ENCODE measurements at places on chromosomes 3 and 15.

DNA sequence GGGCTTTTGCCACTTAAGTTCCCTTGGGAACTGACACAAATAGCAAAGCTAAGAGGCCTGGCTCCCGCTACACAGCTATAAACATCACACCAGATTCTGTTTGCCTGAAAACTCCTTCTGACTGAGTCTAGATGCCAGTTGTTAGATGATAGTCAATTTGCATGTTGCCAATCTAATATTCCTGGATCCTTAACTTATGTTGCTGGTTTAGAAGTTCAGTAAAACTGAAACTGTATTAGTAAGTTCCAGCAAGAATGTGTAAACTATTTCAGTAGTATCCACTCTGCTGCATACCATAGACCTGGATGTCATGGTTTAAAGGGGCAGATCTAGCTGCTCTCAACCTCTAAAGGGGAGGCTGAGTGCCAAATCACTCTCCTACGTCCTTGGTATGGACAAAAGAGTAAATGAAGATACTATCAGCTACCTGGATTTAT is 27.1 kb upstream of the LACTB start:
- no peak for DNase-seq

DNA sequence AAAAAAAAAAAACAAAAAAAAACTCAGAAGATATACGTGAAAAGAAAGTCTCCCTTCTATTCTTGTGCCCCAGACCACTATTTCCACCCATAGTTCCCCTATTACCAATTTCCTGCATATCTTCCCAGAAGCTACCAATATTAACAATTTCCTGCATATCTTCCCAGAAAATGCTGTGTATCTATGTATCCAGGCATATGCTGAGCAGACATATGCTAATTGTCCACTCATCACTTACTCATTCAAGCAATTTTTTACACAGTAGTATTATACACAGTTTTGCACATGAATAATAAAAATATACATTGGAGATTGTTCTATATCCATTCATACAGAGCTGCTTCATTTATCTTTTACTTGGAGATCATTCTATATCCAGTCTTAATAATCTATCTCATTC is 12.6 kb upstream of the SLMAP start:
- no peak for DNase-seq

DNA sequence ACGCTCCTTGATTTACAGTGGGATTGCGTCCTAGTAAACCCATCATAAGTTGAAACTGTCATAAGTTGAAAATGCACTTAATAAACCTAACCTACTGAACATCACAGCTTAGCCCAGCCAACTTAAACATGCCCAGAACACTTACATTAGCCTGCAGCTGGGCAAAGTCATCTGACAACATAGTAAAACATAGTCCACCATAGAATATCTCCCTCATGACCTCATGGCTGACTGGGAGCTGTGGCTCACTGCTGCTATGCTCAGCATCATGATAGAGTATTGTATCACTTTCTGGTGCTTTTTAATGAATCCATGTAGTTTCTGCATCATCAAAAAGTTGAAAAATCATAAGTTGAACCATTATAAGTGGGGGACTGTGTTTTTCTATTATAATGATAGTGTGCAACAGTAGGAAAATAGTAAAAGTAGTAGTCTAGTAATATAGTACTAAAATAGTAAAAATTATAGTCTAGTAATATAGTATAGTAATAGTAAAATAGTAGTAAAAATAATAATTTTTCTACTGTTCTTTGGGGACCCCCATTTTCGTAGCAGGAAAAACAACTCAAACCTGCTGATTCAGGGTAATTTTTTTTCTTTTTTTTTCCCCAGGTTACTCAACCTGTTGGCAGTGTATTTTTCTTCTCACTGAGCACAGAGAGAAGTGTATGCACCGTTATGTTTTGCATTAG is 233.5 kb downstream of the MYRIP start:
- DNase-seq, result no peak

- DNase-seq, result no peak
These were observed 22.3 kb downstream of the ANKDD1A start for GRCh38 chr15:64934023-64934422.

DNA sequence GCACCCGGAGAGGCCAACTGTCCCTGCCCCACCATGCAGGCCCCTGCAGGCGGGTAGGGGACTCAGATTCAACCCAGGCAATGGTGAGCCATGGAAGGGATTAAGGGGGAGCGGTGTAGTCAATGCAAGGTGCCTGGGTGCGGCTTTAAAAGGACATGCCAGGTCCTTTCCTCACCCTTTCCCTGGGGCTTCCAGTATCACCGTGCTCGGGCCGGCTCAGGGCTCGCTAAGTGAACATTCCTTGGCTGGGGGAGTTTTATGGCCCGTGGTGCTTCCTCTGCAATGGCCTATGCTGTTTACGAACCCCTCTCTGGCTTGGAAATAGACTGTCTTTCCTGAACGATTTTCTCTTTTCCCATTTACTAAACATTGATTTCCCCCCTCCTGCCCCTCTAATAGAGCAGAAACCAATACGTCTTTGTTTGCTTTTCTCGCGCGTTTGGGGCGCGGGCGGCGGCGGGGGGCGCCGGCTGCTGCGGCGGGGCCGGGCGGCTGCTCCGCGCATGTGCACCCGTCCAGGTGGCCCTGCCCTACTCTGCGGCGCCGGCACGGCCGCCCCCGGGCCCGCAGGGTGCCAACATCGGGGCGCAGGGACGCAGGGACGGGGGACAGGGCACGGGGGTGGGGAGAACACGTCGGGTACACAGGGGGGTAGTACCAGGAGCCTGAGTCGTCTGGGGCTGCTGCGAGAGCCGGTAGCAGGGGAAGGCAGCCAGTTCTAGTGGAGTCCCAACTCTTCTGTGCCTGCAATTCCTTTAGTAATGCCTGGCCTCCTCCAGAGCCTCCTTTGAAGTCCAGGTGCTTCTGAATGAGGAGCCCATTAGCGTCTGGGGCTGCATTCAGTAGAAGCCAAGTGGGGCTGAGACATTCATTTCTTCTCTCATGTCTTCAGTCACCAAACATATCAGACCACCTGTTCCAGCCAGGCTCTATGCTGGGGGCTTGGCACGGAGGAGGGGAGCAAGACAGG is 26.9 kb upstream of the CACNA2D2 start:
- DNase-seq, result no peak

DNA sequence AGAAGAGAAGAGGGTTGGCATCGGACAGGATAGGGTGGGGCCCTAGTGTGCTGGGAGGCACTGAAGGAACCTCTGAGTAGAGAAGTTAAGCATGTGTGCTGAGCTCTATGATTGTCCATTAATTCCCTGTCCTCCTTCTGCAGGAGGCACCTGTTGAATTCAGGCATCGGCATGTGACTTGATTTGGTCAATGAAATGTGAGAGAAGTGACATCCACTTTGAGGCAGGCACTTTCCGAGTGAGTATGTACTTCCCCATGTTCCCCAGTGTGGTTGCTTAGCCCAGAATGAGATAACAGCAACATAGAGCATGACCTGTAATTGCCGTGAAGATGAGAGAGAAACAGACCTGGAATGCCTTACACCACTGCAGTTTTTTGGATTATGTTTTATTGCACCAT is 224.8 kb downstream of the RPLP1 start:
- no peak for DNase-seq

DNA sequence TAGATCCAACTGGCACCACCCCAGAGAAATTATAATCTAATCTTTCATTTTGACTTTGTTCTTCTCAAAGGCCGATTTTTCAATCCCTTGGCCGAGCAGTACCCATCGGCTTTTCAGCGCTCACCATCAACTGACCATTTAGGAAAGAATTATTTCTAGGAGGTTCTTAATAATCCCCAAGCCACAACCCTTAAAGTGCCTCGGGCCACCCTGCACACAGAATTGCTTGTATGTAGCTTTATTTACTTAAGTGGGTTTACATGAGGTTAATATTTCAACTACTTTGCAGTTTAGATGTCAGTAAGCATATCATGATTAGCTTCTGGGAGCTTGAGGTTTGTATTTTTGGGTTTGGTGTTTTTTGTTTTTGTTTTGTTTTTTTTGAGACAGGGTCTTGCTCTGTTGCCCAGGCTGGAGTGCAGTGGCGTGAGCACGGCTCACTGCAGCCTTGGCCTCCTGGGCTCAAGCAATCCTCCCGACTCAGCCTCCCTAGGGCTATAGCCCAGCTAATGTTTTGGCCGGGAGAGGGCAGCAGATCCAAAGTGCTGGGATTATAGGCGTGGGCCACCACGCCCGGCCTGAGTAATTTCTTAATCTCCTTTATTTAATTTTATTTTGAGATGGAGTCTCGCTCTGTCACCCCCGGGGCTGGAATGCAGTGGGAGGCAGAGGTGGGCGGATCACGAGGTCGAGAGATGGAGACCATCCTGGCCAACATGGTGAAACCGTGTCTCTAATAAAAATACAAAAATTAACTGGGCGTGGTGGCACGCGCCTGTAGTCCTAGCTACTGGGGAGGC is 801 bp upstream of the CDAN1 start:
- DNase-seq, result no peak

- no peak for DNase-seq
These were observed 69.9 kb downstream of the LDHAL6B start for GRCh38 chr15:59276225-59277178.

DNA sequence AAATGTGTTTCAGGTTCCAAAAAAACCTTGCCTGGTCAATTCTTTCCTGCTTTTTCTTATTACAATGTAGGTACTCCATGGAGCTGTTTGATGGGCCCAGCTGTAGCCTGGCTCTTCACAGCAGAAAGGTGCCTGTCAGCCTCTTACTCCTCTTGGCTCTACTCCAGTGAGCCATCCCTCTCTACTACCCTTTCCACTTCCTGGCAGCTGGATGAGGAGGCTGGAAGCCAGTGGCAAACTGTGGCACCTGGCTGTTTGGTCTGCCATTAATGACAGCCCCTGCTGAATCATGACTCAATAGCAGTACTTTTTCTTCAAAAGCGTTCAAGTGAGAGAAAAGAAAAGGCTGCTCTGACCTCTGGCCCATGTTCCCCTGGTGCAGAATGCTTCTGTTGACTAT is 618.1 kb downstream of the PYDC2 start:
- DNase-seq, result no peak

- DNase-seq, result no peak
These were observed 123.6 kb upstream of the SKOR1 start for GRCh38 chr15:67701669-67702068.

DNA sequence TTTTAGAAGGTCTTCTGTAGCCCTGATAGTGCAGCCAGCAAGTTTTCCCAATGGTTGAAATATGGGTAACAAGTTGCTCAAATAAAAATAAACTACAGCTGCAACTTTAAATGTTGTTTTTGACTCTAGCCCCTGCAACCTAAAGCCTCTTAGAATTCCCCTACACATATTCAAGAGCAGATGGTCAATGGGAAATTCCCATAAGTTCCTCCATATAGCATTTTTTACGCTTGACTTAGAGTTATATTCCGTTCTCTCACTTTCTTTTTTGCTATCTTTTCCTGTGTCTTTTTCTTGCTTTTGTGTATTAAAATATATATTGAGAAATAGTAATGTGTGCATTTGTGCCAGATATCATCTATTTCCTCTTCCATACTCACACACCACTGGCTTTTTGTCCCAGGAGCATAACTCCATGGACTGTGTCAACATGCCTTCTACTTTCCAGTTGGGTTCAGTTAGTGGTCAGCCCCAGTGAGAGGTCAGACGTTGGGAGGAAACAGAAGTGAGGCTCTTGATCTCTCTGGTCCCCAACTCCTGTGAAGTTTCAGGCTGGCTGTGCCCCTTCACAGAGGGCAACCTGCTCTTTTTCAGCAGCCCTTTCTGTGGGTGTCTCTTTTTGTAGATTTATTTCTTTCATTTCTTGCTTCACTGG is 63.3 kb upstream of the TP63 start:
- DNase-seq, result no peak

GRCh38 chr3:196149831-196150301 is 61.3 kb downstream of the ZDHHC19 start:
- DNase-seq, result no peak

DNA sequence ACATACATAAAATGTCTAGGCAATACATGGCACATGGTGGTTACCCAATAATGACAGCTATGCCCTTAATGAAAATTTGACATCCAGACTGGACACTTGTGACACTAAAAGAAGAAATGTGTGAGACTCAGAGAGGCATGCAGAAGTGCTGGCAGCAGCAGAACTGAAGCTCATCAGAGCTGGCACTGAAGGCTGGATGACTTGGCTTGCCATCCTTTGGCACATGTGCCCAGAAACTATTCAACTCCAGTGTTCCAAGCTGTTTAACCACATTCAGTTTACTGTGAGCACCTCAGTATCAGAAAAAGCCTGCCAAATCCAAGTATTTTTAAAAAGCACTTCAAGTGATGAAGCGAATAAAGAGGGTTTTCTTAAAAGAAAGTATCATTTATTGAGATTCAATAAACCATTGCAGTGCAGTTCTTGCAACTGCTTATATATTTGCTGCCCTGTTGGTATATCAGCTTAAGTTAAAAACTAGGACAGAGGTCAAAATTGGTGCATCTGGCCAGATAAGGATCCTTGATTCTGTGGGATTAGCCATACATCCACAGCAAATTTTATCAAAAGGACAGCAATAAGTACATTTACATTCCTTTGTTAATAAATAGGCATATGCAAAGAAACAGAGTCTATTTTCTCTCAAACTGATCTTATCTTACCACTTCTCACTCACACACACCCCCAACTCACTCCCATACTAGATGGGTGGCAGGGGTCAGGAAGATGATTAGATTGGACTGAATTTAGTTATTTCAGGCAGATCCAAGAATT is 15.8 kb downstream of the IGSF11 start:
- DNase-seq, result no peak

DNA sequence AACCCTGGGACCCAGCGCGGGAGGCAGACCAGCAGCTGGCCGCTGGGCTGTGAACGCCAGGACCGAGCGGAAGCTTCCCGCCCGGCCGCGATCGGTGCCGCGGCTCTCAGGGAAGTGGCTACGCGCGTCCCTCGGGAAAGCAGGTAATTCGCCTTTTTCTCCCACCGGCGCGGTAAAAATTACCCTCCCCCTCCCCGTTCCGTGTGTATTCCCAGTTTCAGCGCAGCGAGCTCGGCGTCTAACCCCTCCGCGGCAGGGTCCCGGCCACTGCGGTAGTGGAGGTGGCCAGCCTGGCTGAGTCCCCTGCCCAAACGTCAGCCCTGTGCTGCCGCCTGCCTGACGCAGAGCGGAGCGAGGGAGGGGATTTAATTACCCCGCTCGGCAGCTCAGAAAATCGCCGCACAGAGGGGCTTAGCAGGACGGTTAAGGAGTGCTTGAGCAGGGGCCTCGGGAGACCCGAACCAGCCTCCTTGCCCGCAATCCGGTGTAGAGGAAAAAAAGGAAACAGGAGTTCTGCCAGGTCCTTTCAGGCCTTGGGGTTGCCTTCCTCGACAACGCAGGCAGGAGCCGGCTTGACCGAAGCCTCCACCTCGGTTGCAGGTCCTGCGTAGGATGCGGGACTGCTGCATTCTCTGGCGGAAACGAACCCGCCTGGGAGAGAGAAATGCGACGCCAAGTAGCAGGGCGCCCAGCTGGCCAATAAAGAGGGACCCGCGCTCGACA is 2.9 kb downstream of the GATA2 start:
- DNase-seq, result no peak

GRCh38 chr3:139319428-139320402 is 24.1 kb upstream of the MRPS22 start:
- peak; percentile 12 for DNase-seq

DNA sequence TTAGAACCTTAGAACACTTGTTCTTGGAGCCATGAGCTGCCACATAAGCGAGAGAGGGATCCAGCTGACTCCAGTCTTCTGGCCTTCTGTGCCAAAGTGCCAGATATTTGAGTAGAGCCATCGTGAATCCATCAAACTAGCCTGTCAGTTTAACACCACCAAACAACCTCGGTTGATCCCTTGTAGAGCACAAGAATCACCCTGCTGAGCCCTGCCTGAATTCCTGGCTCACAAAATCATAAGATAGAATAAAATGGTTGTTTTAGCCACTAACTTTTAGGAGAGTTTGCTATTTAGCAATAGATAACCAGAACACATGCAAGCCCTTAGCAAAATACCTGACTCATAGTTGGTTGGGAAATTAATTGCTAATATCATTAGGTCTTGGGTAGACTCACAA is 407.6 kb upstream of the PROK2 start:
- no peak for DNase-seq
